BE2C (cell line): ENCODE measurements at places on chromosomes 7 and 10.

GRCh38 chr10:71966046-71967004 lies 2.1 kb downstream of the CHST3 start:
- DNase-seq: no peak

GRCh38 chr10:97325754-97326153 lies 6.7 kb downstream of the FRAT1 start:
- DNase-seq: no peak

DNA sequence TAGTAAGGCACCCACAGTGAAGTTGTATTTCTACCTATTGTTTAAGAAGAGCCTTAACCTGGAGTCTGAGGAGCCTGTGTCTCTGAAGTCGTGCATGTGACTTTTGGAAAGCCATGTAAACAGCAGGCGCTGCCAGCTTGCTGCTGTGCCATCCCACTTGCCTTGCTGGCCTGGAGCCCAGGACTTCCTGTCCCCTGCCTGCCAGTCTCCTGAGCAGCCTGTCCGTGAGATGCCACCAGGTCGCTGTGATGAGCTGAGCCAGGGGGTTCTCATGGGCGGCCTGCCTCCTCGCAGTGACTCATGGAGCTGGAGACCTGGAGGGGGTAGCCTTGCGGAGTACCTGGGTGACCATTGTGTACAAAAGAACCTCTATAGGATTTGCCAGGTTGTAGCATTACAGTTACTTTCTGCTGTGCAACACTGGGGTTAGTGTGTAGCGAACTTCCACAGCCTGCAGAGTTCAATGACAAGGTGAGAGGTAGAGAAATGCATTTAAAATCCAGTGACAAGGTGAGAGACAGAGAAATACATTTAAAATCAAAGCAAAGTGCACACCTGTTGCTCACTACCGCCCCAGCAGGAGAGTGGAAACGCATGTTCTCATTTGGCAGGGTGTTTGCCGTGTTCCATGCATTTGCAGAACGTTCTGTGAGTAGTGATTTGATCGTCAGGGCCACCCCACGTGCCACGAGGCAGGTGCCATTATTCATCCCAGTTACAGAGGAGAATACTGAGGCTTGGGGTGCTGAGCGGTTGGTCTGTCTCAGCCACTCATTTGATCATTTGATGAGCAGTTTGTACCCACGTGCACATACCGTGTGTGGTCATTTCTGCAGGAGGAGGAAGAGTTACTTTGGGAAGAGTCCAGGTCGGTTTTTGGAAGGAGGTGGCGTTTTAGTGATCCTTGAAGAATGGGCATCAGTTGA lies 36.6 kb upstream of the BHLHA15 start:
- no peak for DNase-seq

GRCh38 chr7:2374830-2375728 lies 20.5 kb downstream of the EIF3B start:
- DNase-seq: peak; percentile 42

DNA sequence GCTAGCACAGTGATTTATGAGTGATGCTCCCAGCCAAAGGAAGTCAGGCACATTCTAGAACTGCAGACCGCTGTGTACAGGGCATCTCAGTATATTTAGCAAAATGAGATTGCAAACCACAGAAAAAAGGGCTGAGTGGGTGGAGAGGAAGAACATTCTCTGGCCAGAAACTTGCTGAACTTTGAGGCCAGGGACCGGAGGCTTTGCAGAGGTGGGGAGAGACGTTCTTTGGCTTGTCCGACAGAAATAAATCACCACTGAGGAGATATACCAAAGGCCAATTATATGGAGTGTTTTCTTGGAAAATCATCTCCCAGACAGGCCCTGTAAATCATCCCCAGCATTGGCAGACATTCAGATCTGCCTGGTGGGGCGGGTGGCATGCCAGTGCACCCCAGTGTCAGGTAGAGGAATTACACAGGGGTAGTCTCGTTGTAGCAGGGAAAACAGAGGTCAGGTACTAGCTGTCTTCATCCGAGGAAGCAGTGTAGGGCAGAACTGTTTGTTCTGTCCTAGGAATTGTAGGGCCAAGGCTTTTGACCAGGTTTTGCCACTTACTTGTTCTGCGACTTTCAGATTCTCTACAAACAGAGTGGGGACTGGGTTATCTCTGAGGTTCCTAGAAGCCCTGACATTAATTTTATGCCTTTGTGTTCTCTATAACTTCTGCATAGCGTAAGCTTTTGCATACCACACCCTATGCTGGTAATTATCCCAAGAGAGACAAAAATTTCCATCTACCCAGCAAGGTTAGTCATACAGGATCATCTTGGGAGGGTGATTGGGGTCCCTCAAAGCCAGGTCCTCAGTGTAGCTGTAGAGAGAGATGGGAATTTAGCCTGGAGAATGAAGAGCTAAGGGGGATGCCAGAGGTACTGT lies 655.6 kb downstream of the LRMDA start:
- peak; percentile 53 for DNase-seq

DNA sequence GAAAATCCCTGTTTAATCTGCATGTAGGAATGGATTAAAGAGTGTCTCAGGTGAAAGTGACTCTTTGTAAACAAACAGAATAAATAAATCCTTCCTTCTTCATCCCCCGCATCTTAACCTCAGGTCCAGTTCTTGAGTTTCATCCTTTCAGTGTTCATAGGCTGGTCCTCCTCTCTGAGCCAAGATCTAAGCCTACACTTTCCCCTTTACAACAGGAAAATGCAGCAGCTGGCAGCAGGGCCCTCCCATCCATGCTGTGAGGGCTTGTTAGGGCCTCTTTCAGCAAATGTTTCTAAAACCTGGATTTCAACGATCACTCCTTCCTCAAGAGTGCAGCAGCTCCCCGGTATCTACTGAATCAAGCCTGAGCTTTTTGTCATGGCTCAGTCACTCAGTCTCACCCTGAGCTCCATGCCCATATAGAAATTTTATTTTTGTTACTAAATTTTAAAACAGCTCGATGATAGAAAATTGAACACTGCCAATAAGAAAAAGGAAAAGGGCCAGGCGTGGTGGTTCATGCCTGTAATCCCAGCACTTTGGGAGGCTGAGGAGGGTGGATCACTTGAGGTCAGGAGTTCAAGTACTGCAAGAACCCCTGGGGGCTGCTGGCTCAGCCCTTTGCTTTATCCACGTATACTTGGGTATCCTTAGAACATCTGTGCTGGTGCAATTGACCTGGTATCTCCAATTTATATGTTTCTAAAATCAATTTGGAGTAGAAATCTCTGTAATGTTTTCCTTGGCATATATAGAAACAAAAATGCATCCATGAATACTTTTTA lies 15.6 kb downstream of the BLNK start:
- no peak for DNase-seq
